Upper lobe of right lung (tissue), 1 donor: ENCODE measurements at places on chromosomes 2 and 18. TPM values are rescaled to one million over a fixed set of nuclear protein-coding genes. Genes with fewer than 3 reads are reported as not detected.

RAD51AP2 gene
- total RNA-seq, result not detected

LOXHD1 gene
- 2.7 TPM for total RNA-seq

RNPEPL1 gene
- total RNA-seq, result 88.6 TPM

MAP3K19 gene
- total RNA-seq, result not detected

CSRNP3 gene
- 1.9 TPM for total RNA-seq

RTKN gene
- total RNA-seq, result 32.3 TPM

PDE1A gene
- 6.3 TPM for total RNA-seq

SCN9A gene
- total RNA-seq, result 10.5 TPM
